CD8-positive, alpha-beta memory T cell (primary cell): ENCODE measurements at places on chromosomes 2 and 18. TPM values are rescaled to one million over a fixed set of nuclear protein-coding genes. Genes with fewer than 3 reads are reported as not detected.

The INHBB gene
- total RNA-seq = not detected

The ADD2 gene
- total RNA-seq = 1.2 TPM

The AAK1 gene
- 71.7 TPM for total RNA-seq

The COL3A1 gene
- total RNA-seq = 0.07 TPM

The ADCY3 gene
- total RNA-seq = 90.9 TPM

The SNORC gene
- 1.5 TPM for total RNA-seq

GRCh38 chr2:193885419-193885818, 1690.7 kb upstream of the TMEFF2 start:
- DNase-seq = no peak

- no peak for DNase-seq
Measured at GRCh38 chr2:178237488-178238153, 43.3 kb downstream of the OSBPL6 start.

- peak; percentile 37 for DNase-seq
Measured at GRCh38 chr2:144515696-144516410, 4.1 kb downstream of the ZEB2 start.

- no peak for DNase-seq
Measured at GRCh38 chr18:2114289-2114688, 457.0 kb downstream of the METTL4 start.

- DNase-seq = no peak
Measured at GRCh38 chr2:120736202-120736623, 545 bp downstream of the GLI2 start.

- DNase-seq = no peak
Measured at GRCh38 chr18:31500051-31500688, 2.2 kb downstream of the DSG2 start.

DNA sequence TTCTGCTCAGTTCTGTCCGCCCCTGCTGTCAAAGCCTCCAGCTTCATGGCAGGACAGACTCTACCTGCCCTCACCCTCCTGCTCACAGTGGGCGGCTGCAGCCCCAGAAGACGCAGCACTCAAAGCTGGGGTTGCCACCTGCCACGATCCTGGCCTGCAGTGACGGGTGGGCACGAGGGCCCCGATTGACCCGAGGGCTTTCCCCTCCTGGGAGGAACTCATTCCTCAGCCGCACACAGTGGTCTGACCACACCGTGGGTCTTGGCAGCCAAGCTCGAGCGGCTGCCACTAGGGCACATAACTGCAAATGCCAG, 47.1 kb downstream of the HS6ST1 start:
- DNase-seq = no peak

GRCh38 chr18:76935722-76936337, 113.5 kb downstream of the ZNF236 start:
- DNase-seq = no peak

DNA sequence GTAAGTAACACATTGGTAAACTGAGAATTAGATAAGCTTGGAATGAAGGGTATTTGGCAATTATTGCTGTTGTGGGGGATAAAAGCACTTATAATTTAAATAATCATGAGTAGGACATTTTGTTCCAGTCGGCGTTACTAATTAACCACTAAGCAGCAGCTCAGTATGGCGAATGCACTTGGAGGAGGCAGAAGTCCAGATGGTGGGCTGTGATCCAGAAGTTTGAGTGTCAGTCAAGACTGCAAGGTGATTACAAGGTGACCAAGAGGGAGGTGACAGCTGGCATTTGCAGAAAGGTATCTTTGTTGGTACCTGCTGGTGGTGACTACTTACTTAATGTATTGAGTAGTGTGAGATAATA, 643.6 kb upstream of the FAM98A start:
- DNase-seq = no peak

GRCh38 chr18:24395049-24395795, 2.4 kb downstream of the OSBPL1A start:
- no peak for DNase-seq

DNA sequence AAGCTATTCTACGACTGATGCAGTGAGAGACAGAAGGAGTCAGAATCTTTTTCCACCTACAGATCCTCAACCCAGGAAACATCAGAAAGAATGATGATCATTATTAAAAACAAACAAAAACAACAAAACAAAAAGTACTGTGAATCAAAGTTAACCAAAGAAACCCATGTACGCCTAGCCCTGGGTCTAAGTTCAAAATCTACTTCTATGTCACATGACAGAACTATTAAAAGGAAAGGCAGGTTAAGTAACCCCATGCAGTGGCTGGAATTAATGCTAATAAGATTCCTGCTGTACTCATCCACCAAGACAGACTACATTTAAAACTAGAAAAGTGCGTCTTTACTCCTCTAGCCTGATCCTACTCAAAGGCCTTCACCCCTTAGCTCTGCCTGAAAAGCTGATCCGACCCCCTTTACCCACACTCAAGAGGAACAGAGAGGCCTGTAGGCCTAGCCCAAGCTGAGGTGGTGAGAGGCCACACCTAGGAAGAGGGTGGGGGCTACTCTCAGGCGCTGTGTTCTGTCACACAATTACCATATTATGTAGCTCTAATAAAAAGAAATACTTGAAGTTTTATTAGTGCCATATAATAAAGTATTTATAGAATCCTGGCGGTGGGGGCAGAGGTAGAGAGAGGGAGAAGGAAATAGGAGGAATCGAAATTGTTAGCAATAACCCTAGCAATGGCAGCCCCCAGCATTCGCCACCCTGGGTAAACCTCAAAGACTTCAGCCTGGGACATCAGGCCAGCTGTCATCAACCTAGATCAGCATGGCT, 37.1 kb downstream of the NHEJ1 start:
- no peak for DNase-seq

GRCh38 chr18:45860971-45861370, 35.5 kb downstream of the SIGLEC15 start:
- no peak for DNase-seq

DNA sequence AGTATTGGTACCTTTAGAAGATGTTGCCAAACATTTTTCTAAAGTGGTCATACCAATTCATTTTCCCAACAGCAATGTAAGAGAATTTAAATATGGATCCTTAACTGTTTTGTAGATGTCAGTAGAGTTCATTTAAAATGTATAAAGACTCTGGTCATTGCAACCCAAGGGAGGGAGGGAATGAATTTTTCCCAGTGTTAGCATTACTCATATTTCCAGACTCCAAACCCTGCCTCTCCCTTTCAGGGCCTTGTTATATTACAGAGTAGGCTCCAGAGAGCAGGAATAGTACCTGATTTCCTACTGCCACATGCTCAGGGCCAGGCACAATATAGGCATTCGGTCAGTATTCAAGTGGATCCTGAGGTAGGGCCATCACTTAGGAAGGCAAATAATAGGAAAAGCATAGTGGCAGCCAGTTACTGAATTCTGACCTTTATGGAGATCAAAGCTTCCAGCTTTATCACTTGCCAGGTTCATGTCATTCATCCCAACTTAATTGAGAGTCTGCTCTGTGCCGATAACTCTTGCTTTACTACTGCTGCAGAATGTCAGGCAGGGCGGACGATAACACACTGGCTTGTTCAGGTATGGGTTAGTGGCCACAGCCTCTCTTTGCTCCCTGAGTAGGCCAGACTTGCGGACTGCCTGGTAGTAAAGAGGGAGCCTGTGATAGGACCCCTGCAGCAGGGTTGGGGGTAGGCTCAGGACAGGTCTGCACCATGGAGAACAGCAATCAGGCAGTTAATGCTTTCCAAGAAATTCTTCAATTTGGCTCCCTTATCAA, 75.3 kb downstream of the OSBPL6 start:
- DNase-seq = no peak

GRCh38 chr2:68377137-68377780, 12.2 kb downstream of the PLEK start:
- no peak for DNase-seq

GRCh38 chr2:74958274-74959105, at the start of gene POLE4:
Gene POLE4, plus strand, starts transcription at chr2:74958643. Its CDS starts 37 bp downstream, at chr2:74958680.
- peak; percentile 93 for DNase-seq

DNA sequence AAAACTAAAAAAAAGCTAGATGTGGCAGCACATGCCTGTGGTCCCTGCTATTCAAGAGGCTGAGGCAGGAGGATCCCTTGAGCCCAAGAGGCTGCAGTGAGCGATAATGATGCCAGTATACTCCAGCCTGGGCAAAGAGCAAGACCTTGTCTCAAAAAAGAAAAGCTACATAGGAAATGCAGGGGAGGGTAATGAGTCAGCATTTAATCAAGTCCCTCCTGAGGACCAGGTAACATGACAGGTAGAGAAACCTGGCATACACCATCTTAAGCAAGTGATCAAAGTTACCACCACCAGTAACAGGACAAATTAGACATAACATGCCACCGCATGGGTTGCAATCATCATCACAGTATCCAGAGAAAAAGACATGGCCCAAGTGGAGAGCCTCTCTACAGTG, 25.8 kb downstream of the MYO5B start:
- no peak for DNase-seq

DNA sequence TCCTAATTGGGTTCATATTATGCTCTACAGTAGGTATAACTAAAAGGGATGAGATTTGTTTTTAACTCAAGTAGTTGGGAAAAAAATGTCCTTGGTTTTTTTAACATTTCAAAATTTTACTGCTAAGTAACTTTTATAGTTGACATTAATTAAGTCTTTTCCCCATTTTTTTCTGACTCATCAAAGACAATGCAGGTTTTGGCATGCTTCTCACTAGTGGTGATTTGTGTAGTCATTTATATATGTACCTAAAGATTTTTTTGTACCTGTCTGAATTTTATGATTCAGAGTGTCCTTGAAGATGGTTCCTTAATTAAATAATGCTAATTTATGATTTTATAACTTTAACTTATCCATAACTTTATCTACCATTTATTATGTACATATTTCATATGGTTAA, 882.3 kb upstream of the TMEFF2 start:
- DNase-seq = no peak

DNA sequence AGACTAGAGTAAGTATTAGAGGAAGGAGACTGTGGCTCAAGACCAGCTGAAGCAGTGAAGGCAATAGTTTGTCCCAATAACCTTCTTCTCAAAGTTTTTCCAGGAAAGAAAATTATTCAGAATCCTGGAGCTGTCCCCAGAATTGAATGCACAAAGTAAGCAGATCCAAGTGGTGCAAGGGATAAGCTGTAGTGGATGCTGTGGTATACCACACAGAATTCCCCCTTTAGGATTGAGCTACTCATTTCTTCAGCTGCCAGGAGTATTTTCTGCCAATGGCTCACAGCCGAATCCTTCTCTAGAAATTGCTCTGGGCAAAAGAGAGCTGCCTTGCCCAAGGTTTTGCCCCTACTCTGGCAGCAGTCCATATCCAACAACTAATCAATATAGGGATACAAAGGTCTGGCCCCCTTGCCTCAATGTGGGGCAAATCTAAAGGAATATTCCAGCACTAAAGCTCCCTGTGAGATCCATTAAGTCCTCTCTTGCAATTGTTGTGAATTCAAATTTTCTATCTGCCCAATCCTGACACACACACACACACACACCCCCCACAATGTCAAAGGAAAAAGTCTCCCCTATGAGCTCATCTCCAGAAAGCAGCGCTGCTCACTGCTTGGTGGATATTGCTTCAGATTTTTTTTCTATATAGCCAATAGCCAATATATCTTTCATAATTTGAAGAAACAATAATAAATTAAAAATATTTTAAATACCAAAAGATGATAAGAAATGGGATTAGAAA, 18.4 kb upstream of the TCF7L1 start:
- no peak for DNase-seq

DNA sequence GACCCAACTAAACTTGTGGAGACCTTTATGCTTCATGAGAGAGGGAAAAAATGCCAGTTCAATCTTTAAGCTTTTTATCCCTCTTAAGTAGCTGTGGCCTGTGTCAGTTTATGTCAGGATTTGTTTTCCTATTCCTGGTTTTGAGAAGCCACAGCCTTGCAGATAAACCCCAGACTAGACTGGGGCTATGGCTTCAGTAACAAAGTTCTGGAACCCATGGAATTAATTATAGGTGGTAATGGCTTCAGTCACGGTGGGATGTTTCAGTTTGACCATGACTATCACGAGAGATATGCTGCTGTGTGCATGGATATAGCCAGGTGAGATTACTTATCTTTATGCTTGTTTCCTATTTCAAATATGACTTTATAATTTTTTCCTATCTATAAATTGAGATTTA, 134.8 kb downstream of the RAPGEF4 start:
- no peak for DNase-seq

GRCh38 chr2:167732326-167732725, 515.1 kb downstream of the STK39 start:
- no peak for DNase-seq

DNA sequence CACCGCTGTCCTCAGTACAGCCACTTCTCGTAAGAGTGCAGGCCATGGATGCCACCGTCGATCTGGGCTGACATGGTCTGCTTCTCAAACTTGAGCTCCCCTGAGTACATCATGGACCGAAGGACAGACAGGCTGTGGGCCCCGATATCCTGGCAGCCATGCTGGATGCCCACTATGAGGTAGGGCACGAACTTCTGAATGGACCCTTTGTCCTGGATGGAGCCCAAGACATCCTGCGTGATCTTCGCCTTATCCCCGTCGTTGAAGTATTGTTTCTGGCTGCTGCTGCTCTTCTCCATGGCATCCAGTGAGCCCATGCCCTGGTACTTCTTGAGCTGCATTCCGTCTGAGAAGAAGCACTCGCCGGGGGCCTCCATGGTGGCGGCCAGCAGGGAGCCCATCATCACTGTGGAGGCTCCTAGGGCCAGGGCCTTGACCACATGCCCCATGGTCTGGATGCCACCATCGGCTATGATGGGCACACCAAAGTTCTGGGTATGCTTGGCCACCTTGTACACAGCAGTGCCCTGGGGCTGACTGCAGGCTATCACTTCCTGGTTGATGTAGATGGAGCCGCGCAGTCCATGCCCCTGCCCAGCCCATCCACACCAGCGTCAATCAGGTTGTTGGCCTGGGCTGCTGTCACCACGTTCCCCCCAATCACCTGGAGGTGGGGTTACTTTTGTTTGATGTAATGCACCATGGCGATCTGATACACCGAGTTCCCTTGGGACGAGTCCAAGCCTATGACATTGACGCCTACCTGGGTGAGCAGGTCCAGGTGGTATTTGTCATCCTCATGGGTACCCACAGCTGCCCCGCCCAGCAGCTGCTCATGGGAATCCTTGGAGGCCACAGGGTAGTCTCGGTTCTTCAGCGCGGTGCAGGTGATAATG, 21.8 kb downstream of the CFLAR start:
- DNase-seq = no peak

- DNase-seq = no peak
Measured at GRCh38 chr18:55301824-55302166, 286.2 kb downstream of the TCF4 start.

GRCh38 chr18:78776151-78776550, 203.5 kb upstream of the SALL3 start:
- DNase-seq = no peak

DNA sequence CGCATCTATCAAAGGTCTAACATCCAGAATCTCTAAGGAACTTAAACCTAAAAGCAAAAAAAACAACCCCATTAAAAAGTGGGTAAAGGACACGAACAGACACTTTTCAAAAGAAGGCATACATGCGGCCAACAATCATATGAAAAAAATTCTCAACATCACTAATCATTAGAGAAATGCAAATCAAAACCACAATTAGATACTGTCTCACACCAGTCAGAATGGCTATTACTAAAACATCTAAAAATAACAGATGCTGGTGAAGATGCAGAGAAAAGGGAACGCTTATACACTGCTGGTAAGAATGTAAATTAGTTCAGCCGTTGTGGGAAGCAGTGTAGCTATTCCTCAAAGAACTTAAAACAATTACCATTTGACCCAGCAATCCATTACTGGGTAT, 38.0 kb downstream of the PPP3R1 start:
- DNase-seq = no peak

- no peak for DNase-seq
Measured at GRCh38 chr18:22641958-22642357, 224.2 kb upstream of the CTAGE1 start.
